ENCODE measurements at places on chromosomes 12 and 14.
A peak's percentile ranks its signal among the peaks of the same experiment; 100 is the strongest.

DNA sequence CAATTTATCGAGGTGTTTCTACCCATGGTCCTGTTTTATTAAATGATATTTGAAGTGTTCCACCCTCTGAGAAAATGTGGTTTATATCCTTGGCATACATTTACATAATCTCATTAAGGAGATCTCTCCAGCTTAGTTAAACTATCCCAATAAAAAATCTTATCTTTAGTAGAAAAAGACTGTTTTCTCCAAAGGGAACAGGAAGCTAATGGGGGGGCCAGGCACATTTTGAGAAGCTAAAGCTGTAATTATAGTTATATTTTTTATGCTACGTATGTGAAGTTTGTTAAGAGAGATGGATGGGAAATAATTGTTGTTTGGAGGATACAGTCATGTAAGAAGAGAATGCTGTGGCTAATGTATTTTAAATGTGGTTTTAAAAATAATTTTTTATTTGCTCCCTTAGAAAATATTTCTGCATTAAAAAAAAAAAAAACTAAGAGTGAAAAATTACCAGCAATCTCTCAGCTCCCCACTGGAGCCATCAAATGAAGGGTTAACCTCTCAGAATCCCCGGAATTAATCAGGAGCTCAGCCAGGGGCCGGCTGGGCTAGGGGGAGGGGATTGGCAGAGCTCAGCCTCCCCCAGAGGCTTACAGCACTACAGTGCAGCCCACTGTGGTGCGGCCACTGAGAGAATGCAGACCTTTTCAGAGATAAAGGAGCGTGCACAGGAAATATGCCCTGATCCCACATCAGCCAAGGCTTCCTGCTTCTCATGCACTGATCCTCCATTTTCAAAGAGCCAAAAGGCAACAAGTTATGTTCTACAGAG, 185.8 kb downstream of the EGLN3 start:
- DNase-seq = no peak

DNA sequence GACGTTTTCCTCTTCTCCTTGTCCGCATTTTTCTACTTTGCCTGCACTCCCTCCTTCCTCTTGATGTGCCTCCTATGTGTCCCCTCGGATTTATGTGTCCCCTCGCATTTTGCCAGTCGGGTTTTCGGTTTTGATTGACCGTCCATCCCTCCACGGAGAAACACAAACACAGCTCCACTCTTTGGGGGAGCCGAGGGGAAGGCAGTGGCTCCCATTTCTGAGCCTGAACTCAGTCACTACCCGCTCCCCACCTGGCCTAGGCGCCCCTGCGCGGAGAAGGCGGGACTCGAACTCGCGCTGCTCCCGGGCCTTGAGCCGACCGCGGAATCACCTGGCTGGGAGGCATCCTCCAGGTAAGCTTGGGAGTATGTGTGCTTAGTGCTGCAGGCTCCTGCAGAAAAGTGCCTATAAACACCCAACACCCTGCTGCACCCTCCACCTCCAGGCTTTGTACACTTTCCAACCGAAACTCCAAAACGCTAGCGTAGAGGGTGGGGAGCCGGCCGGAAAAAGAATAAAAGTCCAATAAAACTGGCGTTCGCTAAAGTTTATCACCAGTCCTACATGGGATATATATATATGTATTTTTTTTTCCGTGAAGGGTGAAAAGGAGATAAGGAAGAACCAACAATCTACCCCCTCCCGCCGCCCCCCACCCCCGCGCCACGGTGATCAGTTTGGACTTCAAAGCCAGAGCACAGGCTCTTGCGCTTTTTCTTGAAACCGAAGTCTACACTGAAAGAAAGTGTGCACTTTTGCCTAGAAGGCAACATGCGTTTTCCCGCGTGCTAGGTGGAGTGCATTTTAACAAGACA, 3.3 kb upstream of the CCND2 start:
- DNase-seq = no peak

DNA sequence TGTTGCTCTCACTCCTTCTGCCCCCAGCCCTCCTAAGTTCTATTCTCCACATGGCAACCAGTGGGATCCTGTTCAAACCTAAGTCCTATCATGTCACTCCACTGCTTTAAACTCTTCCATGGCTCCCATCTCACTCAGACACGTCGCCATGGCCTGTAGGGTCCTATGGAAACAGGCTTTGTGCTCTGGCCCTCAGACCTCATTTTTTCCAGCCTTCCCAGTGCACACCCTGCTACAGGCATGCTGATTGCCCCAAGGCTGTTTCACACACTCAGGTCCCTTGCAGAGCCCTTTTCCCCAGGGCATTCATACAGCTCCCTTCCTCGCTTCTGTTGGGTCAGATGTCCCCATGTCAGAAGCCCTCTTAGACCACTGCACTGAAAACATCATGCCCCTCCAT, 11.2 kb upstream of the MED13L start:
- DNase-seq = no peak

GRCh38 chr14:97382616-97383226, 585.5 kb downstream of the VRK1 start:
- no peak for DNase-seq

DNA sequence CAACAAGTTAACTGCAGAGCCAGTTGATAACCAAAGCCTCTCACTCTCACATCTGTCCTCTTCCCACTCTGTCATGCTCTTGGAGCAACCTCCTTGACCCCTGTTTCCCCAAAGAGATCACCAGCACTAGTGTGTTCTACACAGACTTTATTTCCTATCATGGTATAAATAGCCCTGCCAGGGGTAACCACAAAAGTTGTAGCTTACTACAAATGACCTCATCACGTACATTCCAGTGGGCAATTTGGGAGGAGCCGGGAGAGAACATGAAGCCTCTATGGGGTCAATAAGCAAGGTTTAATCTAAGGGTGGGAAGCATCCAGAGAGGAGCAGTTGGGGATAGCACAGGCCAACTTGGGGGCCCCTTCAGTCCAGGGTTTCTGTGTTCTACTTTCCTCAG, 186.5 kb downstream of the KCNA5 start:
- DNase-seq = no peak

GRCh38 chr14:104742586-104743455, 10.1 kb upstream of the SIVA1 start:
- DNase-seq = no peak

- peak; percentile 16 for DNase-seq
These were observed 39.9 kb downstream of the DNAI7 start for GRCh38 chr12:25155022-25155576.

GRCh38 chr14:76931631-76932402, 96.7 kb downstream of the IRF2BPL start:
- DNase-seq = no peak

- no peak for DNase-seq
These were observed 32.1 kb upstream of the FRMD6 start for GRCh38 chr14:51619561-51619960.
